ENCODE measurements at places on chromosomes 1 and 21.

DNA sequence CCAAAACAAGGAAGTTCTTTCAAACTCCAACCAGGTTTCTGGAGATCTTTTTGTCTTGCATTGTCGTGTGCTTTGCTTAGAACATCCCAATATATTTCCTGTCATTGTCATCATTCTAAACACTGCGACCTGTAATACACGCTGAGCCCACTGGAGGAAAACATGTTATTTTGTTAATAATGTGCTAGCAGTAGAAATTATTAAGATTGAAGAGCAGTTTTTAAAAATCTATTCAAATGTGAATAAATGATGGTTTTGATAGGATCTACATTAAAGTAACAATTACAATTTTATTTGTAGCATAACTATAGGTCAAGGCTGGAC is 268.5 kb downstream of the PTPRC start:
- DNase-seq: no peak

- no peak for DNase-seq
These were observed 70.8 kb downstream of the TMEM200B start for GRCh38 chr1:29052941-29053340.

GRCh38 chr21:31550070-31550469 is 109.4 kb upstream of the SOD1 start:
- DNase-seq: no peak

GRCh38 chr1:37947364-37947763 is 511 bp upstream of the INPP5B start:
- no peak for DNase-seq

GRCh38 chr1:204001166-204001901 is 71.6 kb upstream of the SOX13 start:
- no peak for DNase-seq

DNA sequence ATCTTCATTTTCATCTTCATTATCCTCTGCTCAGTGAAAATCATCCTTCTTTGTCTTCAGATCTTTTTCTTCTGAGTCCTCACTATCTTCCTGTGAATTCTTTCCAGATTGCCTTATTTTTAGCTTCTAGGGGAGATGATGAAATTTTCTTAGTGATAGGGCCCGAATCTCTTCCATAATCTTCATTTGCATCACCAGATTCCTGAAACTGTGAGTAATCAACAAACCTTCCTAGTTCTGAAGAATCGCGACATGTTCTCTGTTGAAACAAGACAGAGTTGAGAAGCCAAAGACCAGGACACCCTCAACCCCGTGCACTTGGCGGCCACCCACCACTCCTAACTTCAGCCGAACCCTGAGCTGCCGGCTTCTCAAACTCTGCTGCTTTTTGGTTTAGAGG is 92.8 kb upstream of the CDC42BPA start:
- no peak for DNase-seq

GRCh38 chr1:213277036-213277435 is 226.0 kb downstream of the RPS6KC1 start:
- no peak for DNase-seq

Data from omental fat pad (tissue), 4 donors.